Activated CD4-positive, CD25-positive, alpha-beta regulatory T cell (primary cell): ENCODE measurements at places on chromosomes 12 and 14.

DNA sequence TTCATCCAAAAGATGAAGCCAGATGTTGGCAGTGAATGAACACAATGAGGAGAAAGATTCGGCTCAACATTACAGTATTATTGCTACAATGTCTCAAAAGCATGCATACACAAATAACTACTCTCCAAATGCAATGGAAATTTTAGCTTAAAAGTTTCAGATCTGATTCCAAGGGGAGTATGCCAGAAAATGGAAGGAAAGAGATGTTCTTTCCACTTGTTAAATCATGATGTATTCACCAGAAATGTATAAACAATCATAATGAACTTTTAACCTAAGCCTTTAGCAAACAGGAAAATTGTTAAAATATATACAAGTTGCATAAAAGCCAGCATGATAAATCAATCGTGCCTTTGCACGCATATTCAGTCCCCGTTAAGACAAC, 62.1 kb downstream of the SH2B3 start:
- DNase-seq, result no peak

- no peak for DNase-seq
These were observed 47.4 kb upstream of the TRAF3 start for GRCh38 chr14:102729825-102730224.

DNA sequence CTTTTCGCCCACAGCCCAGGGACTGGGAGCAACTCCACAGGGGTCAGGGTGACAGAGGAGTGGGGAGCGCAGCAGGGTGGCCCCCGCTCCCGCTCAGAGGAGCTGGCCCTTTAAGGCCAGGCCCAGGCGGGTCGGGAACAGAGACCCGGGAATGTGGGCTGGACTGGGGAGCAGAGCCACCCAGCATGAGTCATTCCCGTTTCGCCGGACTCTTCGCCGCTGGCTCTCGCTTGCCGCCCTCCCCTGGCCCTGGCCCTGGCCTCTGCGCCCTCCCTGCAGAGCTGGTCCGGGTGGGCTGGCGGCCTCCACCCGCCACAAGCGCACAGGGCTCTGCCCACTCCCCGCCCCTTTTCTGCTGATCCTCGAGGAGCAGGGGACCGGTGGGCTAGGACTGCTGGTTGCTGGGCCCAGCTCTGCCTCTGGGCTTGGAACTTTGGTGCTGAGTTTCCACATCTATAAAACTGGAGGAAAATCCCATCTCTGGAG, 92.8 kb downstream of the NINJ2 start:
- no peak for DNase-seq

DNA sequence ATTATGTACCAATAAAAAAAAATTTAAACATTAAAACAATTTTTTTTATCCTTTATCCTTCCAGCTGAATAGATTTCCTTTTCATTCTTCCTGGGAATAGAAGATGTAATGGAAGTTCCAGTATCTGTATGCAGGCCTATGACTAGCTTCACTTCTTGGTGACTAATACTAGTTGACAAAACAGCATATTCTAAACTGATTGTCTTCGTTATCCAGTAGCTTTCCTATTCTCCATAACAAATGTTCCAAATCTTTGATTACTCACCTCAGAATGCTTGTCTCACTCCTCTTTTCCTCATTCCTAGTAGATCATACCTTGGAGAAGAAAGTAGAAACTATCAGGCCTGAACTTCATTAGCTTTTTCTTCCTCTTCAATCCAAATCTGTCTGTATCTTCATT, 70.7 kb downstream of the PLEKHA5 start:
- DNase-seq, result no peak

DNA sequence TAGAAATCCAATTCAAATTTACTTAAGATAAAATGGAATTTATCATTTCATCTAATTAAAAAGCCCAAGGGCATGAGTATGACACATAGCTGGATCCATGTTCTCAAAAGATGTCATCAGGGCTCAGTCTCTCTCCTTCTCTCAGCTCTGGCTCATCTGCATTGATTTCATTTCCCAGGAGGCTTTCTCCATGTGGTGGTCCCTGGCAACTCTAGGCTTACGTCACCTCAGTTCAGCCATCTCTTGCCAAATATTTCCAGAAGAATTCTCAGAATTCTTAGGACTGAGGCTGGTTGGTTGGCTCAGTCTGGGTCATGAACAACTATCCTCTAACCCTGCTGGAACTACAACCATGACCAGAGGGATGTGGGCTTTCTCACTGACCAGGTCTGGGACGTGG, 65.3 kb downstream of the FOS start:
- no peak for DNase-seq

DNA sequence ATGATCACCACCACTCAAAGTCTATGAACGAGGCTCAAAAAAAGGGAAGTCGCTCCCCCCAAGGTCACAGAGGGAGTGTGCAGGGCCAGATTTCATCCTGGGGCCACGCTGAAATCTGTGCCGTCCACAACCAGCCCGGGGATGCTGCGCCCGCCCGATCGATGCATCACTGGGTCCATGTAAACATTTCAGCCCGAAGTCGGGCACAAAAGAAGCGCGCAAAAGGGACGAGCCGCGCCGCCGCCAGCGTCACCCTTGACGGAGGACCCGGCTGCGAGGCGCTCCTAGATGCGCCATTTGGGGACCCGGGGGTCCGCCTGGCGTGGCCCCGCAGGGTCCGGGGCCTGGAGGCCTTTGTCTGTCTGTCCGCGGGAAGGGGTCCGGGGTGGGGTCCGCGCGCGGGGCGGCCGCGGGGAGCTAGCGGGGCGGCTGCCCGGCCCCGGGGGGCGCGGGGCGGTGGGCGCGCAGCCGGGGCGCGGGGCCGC, 503 bp downstream of the FBXO21 start:
- peak; percentile 22 for DNase-seq

GRCh38 chr12:100868487-100868886, 73.9 kb downstream of the ANO4 start:
- no peak for DNase-seq

- DNase-seq, result no peak
These were observed 22.1 kb upstream of the ARID4A start for GRCh38 chr14:58276208-58276607.

GRCh38 chr12:103499571-103499970, 3.8 kb upstream of the C12orf42 start:
- no peak for DNase-seq

GRCh38 chr14:34324363-34324795, 137.7 kb downstream of the SPTSSA start:
- DNase-seq, result no peak

DNA sequence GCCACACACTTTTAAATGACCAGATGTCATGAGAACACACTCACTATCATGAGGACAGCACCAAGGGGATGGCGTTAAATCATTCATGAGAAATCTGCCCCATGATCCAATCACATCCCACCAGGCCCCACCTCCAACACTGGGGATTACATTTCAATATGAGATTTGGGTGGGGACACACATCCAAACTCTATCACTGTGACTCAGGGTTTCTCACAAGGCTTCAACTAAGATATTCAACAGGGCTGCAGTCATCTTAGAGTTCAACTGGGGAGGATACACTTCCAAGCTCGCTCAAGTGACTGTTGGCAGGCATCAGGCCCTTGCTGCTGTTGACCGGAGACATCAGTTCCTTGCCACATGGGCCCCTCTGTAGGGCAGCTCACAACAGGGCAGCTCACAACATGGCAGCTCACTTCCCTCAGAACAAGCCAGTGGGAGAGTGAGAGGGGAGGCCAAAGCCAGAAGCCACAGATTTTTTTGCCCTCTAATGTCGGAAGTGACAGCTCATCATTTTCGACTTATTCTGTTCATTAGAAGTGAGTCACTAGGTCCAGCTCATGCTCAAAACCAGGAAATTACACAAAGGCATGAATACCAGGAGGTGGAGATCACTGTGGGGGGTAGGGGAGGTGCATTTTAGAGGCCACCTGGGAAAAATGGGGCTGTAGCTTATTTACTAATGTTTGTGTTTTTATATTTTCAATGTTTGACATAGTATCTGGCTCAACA, 50.8 kb upstream of the PTHLH start:
- no peak for DNase-seq

DNA sequence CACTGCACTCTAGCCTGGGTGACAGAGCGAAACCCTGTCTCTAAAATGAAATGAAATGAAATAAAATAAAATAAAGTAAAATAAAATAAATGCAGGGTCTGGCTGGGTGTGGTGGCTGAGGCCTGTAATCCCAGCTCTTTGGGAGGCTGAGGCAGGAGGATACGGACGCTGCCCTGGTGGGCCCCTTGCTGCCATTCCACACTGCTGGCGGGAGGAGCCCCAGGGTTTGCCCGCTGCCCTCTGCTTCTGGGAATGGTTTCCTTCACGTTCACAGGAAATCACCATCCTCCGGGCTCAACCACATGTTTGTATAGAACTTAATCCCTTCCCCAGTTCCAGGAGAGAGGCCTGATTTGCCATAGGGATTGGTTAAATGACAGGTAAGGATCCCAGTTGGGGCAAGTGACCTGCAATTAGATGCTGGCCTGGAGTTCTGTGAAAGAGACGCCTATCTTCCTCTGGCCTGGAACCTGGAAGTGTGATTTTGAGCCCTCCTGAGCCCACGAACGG, 29.3 kb downstream of the CALM1 start:
- DNase-seq, result no peak

GRCh38 chr14:68039593-68039992, 220.0 kb downstream of the RAD51B start:
- no peak for DNase-seq

DNA sequence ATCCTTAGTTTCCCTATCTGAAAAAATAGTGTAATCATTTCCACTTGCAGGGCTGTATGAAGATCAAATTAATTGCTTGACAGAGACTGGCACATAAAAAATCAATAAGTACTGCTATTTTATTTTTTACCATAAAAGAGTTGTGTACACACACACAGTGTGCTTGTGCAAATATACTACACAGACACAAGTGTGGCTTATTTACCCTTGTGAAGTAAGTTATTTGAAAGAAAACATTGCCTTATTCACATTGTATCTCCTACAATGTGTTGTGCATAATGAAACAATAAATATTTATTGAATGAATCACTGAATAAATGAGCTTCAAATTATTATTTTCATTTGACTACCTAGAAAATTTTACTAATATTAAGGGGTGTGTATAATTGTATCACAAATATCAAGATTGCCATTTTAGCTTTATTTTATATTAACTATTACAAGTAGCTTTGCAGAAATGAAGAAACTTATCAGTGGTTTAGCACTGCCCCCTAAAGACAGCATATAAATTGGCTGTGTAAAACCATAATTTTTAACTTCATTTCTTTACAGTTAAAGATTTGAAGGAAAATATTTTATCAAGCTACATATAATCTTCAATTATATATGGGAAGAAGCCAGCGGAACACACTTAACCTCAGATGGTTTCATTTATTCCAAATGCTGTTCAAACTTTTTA, 11.3 kb downstream of the GARIN6 start:
- no peak for DNase-seq

DNA sequence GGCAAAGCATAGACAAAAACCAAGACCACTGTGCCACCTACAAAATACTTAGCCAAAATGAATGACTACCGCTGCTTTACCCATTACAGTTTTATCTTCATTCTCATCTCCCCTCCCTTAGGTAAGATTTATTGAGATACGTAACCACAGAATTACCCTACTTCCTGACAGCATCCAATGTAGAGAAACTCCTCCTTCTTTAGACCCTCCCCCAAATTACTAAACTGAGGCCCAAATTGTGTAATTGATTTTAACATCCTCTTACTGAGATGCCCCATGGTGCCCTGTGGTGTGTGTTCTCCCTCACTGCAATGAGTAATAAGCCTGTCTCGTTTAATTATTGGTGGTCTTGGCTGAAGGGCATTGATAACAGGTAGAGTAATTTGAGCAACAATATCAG, 19.1 kb downstream of the VRK1 start:
- DNase-seq, result no peak

GRCh38 chr14:65403231-65403630, 9.3 kb upstream of the FUT8 start:
- no peak for DNase-seq

DNA sequence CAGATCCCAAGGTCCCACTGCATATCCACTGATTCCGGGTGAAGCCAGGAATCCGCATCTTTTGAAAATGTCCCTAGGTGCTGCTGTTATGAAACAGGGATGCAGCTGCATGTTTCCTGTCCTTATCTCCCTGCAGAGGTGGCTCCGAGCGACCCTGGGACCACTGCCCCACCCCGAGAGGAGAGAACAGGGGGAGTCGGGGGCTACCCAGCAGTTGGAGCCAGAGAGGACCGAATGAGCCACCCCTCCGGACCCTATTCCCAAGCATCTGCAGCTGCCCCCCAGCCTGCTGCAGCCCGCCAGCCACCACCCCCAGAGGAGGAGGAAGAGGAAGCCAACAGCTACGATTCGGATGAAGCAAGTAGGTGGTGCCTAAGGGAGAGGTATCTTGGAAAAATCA, 30.3 kb upstream of the OAS1 start:
- DNase-seq, result no peak

DNA sequence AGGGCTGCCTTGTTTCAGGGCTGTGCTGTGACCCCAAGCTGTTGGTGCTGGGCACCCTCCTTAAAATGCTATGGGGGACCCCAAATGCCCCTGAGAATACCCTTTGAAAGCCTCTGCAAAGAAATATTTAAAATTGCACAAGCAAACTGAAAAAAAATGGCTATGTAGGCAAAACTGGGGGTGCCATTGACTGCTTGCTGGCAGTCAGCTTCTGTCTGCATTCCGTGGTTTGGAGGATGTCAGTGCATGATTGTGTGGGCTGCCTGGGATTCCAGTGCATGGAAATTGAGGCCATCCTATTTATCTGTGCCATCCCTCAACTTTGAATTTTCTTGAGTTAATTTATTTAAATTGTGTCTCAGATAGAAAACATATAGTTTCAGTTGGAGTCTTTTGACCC, 113.7 kb upstream of the RTL1 start:
- no peak for DNase-seq

DNA sequence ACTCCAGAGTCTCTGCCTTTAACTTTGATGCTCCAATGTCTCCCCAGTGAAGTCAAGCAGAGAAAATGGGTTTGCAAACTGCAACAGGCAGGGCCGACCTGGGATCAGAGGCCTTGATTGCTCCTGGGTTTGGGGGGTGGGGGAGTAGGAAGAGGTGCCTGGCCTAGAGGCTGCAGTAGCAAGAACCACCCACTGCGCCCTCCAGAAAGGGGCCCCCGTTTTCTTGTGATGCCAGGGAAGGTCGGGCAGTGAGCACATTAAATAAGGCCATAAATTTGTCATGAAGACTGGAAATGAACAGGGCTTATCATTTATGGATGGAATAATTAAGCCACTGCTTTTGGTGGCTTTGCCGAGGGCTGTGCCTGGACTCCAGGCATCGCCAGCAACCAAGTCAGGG, 38.2 kb upstream of the FAM222A start:
- no peak for DNase-seq

GRCh38 chr12:90120627-90121026, 412.0 kb upstream of the ATP2B1 start:
- DNase-seq, result no peak
